ENCODE measurements at places on chromosomes 3 and 15.

DNA sequence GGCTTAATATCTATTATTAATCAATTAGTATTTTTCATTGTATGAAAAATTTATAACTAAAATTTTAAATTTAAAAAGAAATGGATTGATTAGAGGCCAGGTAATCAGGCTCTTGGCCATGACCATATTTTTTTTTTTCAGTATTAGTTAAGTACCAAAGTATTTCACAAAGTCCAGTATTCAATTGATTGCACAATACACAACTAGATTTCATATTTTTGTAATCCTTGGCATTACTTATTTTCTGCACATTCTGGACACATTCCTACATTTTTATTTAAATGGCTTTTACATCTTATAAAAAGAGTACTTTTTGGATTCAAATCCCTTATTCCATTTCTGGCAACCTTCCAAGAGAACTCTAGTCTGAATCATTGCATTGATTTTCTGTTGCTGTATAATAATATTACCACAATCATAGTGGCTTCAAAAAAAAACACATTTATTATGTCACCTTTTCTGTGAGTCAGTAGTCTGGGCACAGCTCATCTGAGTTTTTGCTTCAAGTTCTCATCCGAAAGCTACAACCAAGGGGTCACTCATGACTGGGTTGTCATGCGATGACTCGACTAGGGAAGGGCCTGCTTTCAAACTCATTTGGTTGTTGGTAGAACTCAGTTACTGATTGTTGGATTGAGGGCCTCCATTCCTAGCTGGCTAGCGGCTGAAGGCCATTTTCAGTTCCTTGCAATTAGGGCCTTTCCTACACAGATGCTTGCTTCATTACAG is 90.7 kb downstream of the CNTN6 start:
- no peak for DNase-seq

DNA sequence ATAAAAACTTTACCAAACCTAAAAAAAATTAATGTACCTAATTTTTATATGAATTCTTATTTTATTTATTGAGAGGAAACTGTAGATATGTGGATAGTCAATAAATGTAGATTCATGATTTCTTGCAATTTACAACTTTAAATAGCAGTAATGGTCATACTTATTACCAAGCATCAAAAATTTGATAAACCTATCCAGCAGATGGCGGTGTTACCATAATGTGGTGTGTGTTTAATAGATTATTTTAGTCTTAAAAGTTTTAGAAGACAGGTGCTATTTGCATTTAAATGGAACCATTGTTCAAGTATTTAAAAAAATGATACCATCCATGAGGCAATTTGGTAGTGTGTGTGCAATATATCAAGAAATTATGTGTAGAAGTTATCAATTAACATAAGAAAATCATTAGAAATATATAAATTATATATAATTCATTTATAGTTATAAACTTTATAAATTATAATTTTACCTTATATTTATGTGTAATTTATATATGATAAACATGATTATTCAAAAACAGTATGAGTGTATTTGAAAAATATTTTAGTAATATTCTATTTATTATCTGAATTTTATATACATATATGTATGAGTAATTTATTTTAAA is 176.0 kb upstream of the BCHE start:
- DNase-seq = no peak

DNA sequence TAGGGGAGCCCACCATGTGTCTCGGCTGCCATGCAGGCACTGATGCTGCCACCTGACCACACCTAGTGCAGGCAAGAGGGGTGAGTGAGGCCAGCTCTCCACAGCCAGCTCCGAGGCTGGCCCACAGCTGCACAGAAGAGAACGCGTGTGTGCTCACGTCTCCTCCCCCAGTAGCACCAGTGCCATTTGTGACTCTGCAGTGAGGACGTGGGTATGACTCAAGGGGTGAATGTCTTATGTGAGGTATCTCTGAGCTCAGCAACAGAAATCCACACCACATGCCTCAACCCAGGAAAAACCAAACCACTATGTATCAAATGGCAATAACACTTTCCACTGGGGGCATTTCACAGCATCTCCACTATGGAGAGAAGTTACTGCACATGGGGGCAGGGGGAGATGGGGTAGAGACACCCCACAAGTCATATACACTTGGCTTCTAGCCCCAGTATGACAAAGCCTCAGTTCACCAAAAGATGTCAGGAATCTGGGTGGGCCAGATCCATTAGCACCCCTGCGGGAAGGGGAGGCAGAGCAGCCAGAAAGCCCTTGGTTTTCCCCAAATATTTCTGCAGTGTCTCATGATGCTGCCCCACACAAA is 87.6 kb downstream of the LRIG1 start:
- no peak for DNase-seq

DNA sequence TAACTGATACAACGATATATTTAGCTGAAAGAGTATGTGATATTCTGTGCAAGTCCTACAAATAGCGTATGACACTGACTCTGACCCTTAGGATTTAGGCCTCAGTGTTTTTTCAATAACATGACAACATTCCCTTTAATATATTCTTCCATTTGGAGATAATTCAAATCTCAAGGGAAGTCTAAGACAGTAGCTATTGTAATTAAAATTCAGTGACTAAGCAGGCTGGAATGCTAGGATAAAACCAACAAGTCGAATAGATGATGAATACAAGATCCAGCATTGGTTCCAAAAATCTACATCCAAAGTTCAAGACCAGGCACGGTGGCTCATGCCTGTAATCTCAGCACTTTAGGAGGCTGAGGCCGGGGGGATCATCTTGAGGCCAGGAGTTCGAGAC is 56.2 kb downstream of the QTRT2 start:
- DNase-seq = no peak

GRCh38 chr3:78967061-78967460 is 800.7 kb downstream of the ROBO1 start:
- DNase-seq = no peak

- DNase-seq = no peak
Measured at GRCh38 chr3:174094669-174095068, 697.1 kb downstream of the NLGN1 start.

DNA sequence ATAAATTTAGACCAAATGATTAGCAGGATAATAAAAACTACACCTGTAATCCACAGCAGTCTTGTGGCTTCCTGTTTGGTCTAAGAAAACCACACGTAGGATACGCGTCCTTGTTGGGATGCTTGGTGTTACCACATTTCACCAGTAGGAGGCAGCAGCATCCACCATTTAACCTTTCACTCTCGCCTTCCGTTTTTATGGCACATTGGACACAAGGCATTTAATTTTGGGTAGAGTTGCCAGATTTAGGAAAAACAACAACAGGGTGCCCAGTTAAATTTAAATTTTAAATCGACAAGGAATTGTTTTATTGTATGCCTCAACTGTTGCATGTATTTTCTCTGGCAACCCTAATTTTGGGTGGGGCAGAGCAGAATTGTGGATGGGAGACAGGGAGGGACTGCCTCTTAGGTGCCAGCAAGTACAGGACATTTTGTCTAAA is 6.3 kb downstream of the LRRC31 start:
- peak; percentile 12 for DNase-seq

- DNase-seq = no peak
Measured at GRCh38 chr3:48919215-48920138, 835 bp downstream of the ARIH2 start.

DNA sequence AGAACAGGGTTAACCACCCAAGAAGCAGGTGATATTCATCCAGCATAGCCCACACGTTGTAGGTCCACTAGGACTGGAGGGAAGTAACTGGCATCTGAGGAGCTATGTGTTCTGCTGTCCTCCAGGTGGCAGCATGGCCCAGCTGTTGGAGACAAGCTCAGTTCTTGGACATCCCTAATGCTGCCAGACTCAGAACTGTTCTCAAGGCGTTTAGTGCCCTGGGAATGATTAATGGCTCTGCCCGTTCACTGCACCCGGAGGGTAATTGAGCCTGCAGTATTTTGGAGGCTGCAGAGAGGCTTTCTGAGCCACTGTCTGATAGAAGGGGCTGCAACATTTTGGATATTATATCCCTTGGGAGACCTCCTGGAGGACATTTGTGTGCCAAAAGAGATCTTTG is 521.3 kb upstream of the SEMA6D start:
- peak; percentile 10 for DNase-seq

DNA sequence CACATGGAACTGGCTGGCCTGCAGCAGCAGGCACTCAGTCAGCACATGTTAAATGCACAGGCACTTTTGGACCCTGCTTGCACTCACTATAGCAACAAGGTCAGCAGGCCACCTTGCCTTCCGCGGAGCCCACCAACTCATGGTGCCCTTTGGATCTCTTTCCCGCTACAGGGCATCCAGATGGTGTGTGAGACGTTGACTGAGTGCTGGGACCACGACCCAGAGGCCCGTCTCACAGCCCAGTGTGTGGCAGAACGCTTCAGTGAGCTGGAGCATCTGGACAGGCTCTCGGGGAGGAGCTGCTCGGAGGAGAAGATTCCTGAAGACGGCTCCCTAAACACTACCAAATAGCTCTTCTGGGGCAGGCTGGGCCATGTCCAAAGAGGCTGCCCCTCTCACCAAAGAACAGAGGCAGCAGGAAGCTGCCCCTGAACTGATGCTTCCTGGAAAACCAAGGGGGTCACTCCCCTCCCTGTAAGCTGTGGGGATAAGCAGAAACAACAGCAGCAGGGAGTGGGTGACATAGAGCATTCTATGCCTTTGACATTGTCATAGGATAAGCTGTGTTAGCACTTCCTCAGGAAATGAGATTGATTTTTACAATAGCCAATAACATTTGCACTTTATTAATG is 85.0 kb downstream of the TGFBR2 start:
- no peak for DNase-seq

DNA sequence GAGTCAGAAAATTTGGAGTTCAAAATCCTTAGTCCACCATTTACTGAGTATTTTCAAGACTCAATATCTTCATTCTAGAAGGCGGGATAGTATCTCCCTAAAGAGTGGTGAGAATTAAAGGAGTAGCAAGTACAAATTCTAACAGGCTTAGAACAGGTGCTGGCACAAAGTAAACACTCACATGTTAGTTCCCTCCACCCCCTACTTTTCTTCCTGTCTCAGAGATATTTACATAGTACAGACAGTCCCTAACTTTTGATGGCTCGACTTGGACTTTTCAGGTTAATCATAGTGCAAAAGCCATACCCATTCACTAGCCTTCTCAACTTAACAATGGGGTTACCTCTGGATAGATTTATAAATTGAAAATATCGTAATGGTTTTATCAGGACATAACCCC is 476.2 kb upstream of the RASGRP1 start:
- DNase-seq = no peak

GRCh38 chr3:187997946-187998561 is 155.9 kb upstream of the LPP start:
- DNase-seq = no peak

DNA sequence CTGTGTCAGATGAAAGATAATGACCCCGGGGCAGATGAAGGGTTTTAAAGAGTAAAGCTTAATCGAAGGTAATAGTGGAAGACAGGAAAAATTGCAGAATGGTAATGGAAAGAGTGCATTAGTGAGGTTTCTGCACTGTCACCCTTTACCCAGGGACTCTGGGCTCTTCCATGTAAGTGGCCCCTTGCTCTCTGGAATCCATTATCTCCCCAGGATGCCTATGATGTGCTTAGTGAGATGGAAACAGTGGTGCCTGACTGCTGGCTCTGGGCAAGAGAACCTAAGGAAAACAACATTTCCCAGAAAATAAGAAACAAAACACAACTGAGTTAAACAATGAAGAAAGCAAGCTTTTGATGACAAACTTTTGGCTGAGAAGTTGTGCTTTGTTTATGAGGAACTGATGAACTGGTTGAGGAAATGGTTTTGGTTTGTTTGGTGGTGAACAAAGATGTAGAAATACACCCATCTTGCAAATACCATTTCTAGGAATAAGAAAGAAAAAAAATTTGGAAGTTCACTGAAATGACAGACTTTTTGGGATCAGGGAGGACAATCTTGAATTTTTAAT is 119.9 kb upstream of the RASGRP1 start:
- DNase-seq = no peak

GRCh38 chr3:123653221-123653682 is 68.4 kb upstream of the HACD2 start:
- no peak for DNase-seq

DNA sequence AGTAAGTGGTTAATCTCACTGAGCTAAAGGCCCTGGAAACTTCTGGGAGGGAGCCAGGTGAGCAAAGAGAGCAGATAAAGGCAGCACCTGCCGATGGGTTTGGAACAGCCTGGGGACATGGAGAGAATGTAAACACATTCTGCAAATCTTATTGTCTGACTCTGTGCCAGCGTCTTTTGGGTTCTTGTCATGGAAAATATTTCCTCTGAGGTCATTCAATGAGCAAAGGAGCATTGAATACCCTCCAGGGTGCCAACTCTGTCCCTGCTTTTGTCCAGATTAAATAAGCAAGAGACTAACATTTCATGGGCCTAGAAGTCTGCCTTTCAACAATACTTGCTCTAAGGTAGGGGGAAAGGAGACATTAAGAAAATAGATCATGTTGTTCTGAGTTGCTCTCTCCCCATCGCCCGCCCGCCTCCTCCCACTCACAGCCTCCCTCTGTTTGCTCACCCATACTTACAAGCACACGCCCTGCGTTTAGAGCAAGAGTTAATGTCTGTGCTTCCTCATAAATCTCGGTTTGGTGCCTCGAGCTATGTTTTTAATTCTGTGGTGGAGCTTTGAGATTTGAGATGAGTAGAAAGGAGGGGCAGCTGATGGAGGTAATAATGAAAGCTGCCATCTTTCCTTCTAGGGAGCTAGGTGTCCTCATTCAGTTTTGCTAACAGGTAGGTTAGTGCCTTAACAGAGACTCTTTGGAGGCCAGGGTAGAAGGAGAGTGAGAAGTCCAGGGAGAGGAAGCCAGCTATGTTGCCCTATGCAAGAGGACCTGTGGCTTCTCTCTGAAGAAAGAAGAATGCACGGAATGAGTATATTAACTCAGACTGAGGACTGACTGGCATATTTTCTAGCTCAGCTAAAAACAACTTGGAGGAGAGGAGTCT is 132.9 kb downstream of the TPRG1 start:
- no peak for DNase-seq

- DNase-seq = no peak
Measured at GRCh38 chr3:8456412-8456811, 45.2 kb upstream of the LMCD1 start.

- DNase-seq = no peak
Measured at GRCh38 chr3:61333192-61333961, 82.1 kb upstream of the FHIT start.

DNA sequence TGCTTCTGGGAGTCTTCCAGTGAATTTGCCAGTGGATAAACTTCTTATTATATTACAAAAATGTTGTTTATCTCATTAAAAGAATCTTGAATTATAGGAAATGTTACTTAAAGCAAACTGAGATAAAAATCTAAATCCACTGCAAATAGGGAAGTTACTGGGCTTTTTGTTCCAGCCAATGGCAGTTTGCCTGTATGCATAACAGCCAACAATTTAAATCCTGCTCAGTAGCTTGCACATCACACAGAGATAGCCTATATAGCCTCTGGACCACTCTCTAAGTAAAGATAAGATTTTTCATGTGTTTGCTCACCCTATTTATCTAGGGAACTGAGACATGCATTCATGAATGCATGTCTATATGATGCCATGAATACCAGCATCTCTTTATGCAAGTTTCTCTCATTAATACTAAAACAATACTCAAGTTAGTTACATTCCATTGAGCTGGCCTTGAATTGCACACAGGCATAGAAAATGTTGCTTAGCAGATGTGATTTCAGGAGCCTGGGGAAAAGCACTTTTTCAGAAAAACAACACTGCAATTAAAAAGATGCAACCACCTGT is 92.1 kb upstream of the GPR149 start:
- no peak for DNase-seq

GRCh38 chr15:49673861-49674260 is 53.0 kb downstream of the DTWD1 start:
- no peak for DNase-seq

- DNase-seq = no peak
Measured at GRCh38 chr3:95394286-95394685, 1331.4 kb downstream of the NSUN3 start.

Data from stimulated activated CD4-positive, alpha-beta T cell treated with anti-CD3 and anti-CD28 coated beads, TNF-alpha, amount 100 ng/mL, for 1 hour (primary cell).